Muscle of leg (tissue), 16 donors: ENCODE measurements at places on chromosomes 3 and 15.
A peak's percentile ranks its signal among the peaks of the same experiment; 100 is the strongest.

DNA sequence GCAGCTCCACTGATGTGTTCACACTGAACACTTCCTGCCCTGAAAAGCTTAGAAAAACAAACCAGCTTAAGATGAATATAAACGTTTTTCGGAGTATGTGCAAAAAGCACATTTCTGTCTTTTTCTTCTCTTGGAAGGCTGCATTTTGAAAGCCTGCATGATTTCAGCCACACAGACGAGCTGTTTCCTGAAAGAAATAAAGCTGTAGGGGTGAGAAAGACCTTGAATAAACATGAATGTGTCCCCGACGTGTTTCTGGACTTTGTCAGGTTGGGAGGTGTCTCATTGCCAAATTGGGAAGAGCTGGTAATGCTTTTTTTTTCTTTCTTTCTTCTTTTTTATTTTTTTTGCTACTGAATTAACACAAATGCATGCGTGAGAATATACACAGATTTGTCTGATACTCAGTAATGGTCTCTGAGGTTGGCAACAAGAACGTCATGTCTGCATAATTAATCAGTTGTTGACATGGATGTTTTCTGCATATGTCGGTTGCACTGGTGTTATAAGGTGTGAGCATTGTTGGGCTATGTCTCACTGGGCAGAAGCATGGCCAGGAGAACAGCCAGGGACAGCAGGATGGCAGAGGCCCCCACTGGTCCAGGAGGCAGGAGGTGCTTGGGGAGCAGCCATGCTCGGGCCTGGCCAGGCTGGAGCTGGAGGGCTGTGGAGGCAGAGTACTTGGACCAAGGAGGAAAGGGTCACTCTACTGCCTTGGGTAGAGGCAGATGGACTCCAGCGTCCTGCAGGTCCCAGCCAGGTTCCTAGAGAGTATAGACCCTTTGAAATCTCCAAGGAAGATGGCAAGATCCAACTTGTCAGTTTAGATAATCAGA lies 39.0 kb downstream of the ADAMTSL3 start:
- no peak for DNase-seq

GRCh38 chr3:37625051-37625450 lies 236.6 kb upstream of the CTDSPL start:
- no peak for DNase-seq

GRCh38 chr15:70415398-70415797 lies 317.7 kb upstream of the TLE3 start:
- peak; percentile 69 for DNase-seq

DNA sequence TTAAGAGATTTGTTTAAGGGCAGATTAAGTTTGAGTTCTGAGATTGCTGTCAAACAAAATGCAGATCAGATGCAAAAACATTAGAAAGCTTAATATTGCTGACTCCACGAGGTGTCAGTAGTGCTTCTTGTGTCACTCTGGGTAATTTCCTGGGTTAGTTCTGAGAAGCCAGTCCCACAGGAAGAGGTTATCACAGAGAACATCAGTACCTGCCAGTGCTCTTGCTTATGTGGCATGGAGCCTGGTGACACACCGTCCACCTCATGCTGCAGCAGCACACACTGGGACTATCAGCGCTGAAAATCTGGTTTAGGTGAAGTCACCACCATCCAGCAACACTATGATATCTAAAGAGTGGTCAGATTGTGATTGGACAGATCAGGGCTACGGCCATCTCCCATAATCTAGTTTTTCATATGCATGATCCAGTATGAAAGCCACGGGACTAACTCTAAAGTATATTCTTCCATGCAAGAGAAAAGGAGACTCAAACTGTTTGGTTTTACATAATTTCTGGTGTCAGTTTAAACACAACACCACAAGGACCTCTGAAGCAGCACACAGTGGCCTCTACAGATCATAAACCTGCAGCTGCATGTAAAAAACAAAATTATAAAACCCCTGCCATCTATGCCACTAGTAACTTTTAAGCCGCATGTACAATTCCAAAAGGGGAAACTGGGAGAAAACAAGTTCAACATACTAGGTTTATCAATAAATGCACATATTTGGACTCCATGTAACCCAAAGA lies 36.1 kb upstream of the MYO5C start:
- DNase-seq = peak; percentile 43

- DNase-seq = no peak
Measured at GRCh38 chr3:138394156-138394555, 40.3 kb upstream of the ESYT3 start.

DNA sequence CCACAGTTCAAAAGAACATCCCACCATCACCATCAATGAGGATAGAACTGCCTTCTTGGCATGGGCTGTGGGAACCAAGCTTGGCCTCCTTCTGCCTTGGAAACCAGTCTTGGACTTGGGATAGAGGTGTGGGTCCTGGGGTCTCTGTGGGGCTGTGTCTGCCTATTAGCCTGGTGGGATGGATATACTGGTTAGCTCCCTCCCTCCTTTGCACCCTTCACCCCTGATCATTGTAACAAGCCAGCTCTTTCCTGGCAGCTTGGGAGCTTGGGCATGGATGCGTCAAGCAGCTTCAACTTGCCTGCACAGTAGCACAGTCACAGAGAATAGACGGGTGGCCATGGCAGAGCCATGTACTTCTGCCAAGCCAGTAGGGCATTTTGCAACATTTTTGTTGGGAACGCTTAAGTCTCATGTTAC lies 65.2 kb downstream of the SMAD6 start:
- no peak for DNase-seq

- no peak for DNase-seq
Measured at GRCh38 chr15:39969002-39969394, 35.1 kb downstream of the EIF2AK4 start.

DNA sequence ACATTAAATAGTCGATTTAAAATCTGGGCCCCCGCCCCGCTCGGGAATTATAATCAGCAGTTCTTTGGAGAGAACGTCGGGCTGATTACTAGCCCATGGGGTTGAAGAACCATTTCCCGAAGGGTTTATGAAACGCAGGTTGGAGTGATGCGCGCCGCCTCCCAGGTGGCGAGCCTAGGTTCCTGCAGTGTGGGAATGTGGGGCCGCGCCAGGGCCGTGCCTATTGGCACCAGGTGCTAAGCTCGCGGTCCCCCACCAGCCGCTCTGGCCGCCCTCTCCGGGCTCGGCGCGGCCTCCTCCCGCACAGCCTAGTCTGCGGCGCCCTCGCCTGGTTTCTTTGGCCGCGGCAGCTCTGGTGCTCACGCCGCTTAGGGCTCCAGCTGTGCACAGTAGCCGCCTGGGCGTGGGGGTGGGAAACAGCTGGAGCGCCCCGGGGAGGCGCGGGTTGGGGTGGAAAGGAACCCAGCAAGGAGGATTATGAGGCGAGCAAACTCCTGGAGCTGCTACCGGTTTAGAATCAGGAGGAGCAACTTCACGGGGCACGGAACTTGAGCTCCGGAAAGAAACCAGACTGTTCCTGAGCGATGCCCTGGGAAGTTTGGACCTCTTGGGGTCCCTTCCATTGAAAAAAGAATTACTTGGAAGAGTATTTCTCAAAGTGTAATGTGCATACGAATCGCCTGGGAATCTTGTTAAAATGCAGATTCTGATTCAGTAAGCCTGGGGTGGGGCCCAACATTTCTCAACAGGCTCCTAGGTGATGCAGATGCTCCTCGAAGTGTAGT lies 5.6 kb upstream of the MECOM start:
- DNase-seq = peak; percentile 71

DNA sequence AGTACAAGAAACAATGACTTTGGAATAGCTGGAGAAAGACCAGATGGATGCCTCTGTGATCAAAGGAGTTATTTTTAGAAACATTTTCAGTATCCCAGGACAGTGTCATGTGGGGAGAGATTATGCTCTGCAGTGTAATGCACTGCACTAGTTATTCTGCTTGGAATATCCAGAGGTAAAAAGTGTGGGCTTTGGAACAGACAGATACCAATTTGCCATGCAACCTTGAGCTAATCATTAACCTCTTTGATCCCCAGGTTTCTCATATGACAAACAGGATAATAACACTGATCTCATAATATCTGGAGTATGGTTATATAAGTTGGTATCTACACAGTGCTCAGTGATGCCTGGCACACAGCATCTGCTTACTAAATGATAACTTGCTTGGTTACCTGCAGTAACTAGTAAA lies 12.2 kb upstream of the SLC7A14 start:
- no peak for DNase-seq

DNA sequence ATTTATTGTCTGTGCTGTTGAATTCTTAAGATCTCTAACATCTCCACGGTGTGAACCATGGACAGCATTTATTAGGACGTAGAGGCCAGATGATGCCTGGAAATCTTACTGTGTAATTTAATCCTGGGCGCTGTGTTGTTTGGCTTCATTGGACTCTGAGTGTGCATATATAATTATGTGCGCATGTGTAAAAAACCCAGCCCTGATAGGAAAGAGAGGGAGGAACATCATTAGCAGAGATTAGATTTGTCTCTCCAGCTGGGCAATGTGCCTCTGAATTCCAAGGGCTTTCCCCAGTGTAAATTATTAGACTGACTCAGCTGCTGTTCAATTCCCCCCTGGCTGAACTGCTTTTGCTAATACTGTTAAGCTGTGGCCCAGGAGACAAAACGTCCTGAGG lies 39.6 kb downstream of the MAP3K13 start:
- DNase-seq = peak; percentile 69

DNA sequence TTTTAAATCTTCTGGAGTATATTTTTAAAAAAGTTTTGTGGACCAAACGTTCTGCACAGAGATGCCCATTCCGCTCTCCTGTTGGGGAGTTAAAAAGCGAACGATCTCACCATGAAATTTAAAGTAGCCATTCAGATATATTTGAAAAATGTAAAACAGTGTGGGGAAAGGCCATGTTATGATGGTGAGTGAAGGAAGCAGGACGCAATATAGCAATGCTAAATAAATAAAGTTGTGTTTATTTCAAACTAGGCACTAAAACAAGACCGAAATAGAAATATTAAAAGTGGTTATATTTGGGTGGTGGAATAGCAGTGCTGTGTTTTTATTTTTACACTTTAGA lies 327 bp upstream of the CCDC13 start:
- DNase-seq = no peak

GRCh38 chr15:70442211-70442610 lies 321.1 kb downstream of the UACA start:
- no peak for DNase-seq

DNA sequence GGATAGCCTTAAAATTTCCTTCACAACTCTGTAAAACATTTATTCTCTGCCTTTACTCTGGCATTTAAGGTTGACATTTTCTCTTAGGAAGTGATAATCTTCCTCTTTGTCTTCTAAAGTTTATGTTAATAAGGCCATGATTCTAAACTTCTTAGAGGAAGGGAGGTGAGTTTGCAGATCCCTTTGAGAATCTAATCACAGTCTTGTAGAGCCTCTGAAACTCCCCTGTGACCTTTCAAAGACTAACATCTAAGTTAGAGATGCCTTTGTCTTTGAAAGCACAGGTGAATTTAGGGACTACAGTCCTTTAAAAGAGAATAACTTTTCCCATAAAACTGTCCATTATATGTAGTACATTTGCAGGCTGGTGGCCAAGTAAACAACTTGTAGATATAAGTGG lies 115.1 kb downstream of the PLCL2 start:
- no peak for DNase-seq

DNA sequence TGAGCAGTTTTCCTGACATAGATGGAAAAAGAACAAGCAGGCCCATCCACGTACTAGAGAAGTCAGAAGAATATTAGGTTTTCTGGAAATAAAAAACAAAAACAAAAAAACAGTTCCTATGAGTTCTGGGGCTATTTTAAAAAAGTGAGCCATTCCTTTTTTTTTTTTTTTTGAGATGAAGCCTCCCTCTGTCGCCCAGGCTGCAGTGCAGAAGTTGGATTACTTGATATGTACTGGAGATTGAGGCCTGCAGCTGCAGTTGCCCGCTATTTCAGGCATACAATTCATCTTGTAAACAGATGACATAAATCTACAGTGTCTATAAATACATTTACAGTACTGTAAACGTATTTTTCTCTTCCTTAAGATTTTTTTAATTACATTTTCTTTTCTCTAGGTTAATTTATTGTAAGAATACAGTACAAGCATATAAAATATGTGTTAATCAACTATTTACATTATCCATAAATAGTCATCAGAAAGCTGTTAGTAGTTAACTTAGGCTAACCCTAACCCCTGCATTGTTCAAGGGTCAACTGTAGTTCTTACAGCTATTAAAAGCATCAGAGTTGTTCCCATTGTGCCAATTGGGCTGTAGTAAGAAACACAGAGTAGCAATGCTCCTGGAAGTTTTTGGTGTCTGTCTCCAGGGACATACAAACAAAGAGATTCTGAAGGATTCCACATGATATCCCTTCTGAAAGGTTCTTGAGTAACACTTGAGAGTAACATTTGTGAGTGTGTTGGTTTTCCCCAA lies 11.2 kb upstream of the ACTL6A start:
- peak; percentile 70 for DNase-seq

- DNase-seq = no peak
Measured at GRCh38 chr15:73931441-73931840, 5.2 kb downstream of the LOXL1 start.

GRCh38 chr3:42719002-42719401 lies 16.4 kb upstream of the HHATL start:
- no peak for DNase-seq

DNA sequence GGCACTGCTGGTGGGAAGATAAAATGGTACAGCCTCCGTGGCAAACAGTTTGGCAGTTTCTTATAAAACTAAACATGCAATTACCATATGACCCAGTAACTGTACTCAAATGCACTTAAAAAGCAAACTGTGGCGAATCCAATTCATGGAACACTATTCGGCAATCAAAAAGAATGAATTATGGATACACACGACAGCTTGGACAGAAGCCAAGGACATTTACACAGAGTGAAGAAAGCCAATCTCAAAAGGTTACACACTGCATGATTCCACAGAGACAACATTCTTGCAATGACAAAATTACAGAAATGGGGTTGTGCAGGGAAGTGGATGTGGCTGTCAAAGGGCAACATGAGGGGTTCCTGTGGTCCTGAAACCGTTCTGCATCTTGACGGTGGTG lies 122.1 kb upstream of the IQSEC1 start:
- no peak for DNase-seq

DNA sequence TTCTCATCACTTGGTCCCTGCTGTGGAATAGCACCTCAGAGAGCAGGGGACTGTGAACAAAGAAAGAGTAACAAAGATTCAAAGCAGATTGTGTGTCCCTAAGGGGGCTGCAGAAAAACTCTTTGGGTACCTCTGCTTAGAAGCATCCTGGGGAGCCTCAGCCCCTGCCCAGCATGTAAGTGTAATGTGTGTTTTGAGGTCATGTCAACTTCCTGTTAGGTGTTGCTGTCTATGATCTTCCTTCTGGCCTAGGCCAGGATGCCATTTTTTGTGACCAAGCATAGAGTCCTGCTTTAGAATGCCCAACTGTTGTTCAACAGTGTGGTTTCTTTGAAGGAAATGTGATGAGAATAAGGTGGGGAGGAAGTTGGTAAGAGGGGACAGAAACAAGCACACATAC lies 77.1 kb upstream of the BCL6 start:
- DNase-seq = no peak
